ENCODE measurements at places on chromosomes 5 and 9. TPM values are rescaled to one million over a fixed set of nuclear protein-coding genes. Genes with fewer than 3 reads are reported as not detected.

- DNase-seq: no peak
Measured at GRCh38 chr9:29640507-29640906, 2067.2 kb upstream of the C9orf72 start.

- DNase-seq: no peak
Measured at GRCh38 chr9:97852001-97852398, 1.0 kb upstream of the FOXE1 start.

DNA sequence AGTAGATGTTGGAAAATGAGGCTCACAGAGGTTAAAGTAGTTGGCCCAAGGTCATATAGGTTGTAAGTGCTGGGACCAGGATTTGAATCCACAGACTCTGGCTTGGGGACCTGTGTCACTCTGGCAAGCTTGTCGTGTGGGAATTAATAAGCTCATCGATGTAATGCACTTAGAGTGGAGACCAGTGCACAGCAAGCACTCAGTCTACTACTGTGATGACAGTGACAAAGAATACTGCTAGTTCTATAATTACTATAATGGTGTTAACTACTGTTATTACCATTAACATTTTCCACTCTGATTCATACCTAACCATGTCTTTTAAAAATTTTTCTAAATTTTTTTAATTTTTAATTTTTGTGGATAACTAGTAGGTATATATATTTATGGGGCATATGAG is 12.8 kb downstream of the PAM start:
- no peak for DNase-seq

DNA sequence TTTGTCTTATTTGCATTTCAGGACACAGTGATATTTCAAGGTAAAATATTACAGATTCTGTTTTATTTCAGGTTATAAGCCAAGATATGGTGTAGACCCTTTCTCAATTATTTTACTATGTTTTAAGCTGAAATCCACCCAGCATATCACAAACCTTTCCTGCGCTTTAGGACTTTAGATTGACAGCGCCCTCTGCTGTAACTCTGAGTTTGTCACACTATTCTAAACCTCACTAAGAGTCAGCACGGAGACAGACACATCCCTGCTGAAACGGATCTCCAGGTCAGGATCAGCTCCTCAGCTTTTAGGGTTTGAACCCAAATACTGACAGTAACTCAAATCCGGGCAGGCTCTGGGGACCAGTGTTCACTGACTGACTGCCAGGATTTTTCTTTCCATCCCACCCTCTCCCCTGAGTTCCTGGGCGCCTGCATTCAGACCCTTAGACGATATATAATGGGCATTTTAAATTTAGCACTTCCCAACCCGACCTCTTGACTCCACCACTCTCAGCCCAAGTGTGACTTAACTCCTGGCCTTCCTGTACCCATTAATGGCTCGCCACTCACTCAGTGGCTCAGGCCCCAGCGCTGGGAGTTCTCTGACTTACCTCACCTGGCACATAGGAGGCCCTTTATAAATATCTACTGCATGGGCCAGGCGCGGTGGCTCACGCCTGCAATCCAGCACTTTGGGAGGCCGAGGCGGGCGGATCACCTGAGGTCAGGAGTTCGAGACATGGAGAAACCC is 33.5 kb downstream of the TLX3 start:
- no peak for DNase-seq

GRCh38 chr5:17282283-17283120 is 65.1 kb downstream of the BASP1 start:
- no peak for DNase-seq

DNA sequence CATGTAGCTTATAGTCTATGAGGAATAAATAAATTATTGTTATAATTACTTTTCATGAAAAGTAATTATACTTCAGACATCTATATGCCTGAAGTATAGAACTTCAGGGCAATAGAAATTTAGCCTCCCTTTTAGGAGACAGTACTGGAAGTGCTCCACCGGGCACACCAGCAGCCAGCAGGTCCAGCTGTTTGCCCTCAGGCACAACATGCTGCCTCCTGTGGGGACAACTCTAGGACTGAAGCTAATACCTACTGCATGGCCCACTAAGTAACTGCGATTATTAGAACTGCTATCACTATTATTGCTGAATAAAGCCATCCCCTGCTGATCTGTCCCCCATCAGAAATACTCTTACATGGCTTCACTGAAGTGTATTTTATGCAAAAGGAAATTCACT is 329.6 kb downstream of the MED10 start:
- DNase-seq: no peak

DNA sequence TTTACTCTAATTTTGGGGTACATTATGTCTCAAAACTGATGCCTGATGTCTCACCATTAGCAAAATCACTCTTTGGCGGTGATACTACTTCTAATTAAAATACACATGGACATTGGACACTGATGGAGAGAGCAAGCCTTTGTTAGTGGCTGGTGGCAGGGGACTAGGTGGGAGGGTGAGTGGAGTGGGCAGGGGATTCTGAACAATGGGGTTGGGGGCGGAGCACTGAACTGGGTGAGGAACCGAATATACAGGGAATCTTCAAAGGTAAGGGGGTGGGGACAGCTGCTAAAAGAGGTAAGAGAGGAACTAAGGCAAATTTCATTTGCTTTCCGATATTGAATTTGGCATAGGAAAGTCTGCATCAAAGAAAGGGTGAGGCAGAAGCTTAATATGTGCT is 88.8 kb downstream of the CARTPT start:
- DNase-seq: no peak

DNA sequence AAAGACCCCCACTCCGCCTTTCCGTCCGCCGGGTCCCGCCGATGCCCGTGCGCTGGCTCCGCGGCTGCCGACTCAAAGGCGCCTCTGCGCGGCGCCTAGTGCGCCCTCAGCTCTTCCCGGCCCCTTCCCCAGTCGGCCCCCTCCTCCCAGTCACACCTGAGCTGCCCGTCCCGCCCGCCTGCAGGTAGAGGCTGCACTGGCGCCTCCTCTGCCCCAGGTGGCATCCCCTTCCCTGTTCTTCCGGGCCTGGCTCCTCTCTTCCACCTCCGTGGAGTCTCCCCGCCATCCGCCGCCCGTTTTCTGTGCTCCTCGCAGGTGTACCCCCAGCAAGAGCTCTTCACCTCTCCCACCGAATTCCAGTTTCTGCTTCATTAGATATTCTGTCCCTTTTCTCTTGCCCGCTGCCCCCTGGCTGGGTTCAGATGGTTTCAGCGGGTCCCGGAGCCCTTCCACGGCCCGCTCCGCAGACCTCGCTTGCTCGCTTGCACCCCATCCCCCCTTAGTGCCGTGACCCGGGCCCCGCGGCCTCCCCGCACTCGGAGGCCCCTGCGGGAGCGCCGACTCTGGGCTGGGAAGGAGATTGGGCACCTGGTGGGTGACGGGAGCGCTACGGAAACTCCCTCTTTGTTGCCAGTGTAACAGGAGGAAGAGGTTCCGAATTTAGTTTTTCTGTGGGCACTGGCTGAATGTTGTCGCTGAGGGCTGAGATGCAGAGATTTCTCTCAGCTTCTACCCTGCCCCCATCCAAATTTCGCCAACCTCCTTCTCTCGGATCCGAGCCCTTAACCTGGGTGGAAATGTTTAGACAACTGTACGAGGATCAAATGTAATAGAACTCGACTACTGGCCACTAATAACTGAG is 809 bp downstream of the SLC44A1 start:
- DNase-seq: peak; percentile 29

DNA sequence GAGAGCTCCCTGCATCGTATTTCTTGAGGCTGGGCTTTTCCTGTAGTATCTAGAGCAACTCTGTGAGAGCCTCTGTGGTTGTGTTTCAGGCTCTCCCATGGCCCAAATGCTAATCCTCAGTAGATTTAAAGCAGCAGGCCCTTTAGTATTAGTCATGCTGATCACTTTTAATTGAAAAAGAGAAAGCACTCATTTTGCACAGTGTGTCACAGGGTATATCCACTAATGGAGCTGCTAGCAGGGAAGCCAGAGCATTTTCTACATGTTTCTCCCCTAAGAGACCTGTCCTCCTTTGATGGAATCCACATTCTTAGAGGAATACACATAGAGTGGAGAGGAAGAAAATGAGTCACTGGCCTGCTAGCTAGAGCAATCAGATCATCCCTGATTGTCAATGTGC is 348.5 kb downstream of the TMEM232 start:
- DNase-seq: no peak

DNA sequence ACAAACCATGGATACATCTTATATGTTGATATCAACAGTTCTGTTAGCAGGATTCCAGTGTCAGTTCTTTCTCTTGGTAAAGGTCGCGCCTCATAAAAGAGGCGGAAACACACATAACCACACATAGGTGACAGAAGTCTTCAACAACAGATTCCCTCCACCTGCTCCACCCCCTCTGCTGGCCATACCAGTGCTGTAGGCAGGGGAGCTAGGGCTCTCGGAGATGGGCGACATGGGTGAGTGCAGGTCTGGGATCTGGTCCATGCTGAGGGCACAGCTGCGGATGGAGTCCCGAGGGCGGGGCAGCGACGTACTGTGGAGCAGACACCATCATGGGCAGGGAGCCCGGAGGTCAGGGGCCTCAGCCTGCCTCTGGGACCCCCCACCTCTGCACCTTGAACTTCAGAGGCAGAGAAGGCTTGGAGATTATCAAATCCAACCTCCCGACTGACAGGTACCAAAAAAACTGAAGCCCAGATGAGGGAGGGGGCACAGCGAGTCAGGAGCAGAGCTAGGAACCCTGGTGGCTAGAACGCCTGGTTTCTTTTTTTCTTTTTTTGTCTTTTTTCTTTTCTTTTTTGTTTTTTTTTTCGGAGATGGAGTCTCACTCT is 12.0 kb upstream of the TOR2A start:
- no peak for DNase-seq

GRCh38 chr5:154262342-154262741 is 71.8 kb downstream of the GALNT10 start:
- DNase-seq: no peak

DNA sequence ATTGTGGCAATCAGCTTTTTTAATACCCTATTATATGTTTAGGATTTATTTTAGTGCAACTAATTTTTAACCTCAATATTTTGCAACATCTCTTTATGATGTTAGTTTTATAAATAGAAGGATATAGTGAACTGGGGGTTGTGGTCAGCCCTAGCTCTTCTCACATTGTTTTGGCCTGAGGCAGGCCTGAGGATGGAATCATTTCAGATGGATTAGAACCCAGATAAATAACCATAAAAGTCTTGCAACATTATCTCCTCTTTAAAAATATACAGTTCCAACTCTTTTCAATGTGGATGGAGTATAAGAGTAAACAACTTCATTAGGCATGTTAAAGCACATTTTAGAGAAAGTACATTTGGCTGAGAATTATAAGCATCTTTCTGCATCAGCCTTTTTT is 522.7 kb downstream of the NR2F1-AS1 start:
- DNase-seq: no peak

GRCh38 chr5:155936520-155937406 is 390.2 kb upstream of the SGCD start:
- DNase-seq: no peak

- DNase-seq: no peak
Measured at GRCh38 chr5:139566611-139567010, 5.5 kb downstream of the UBE2D2 start.

GRCh38 chr5:93886098-93886806 is 144.9 kb upstream of the POU5F2 start:
- no peak for DNase-seq

- no peak for DNase-seq
Measured at GRCh38 chr5:7852542-7852941, 1.6 kb upstream of the CFAP90 start.

DNA sequence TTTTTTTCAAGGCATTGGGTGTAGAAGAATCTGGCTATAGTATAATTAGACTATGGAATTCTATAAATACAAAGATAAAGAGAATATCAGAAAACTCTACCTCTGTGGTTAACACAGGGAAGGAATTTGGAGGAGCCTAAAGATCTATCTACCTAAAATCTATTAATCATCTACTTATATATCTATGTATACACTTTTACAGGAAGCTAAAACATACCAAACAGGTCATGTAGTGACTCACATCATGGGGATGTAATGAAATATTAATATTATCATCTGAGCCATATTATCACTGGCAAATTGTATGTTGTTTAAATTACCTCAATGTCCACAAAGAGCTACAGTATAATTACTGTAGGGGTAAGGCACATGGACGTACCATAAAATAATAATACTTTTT is 1748.2 kb downstream of the EFNA5 start:
- DNase-seq: no peak

- no peak for DNase-seq
Measured at GRCh38 chr5:72301557-72301956, 18.5 kb downstream of the MRPS27 start.

GRCh38 chr5:111167551-111167950 is 56.6 kb upstream of the CAMK4 start:
- no peak for DNase-seq

DNA sequence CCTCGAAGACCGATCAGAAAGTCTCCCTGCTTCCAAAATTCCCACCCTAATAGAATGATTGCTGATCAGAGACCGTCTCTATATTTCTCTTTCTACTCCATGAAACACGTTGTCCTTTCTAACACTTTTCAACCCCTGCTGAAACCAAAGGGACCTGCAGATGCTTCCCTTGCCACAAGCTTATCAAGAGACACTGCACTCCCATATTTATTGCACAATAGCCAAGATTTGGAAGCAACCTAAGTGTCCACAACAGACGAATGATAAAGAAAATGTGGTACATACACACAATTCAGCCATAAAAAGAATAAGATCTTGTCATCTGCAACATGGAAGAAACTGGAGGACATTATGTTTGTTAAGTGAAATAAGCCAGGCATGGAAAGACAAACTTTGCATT is 125.1 kb downstream of the FOXD1 start:
- no peak for DNase-seq

DNA sequence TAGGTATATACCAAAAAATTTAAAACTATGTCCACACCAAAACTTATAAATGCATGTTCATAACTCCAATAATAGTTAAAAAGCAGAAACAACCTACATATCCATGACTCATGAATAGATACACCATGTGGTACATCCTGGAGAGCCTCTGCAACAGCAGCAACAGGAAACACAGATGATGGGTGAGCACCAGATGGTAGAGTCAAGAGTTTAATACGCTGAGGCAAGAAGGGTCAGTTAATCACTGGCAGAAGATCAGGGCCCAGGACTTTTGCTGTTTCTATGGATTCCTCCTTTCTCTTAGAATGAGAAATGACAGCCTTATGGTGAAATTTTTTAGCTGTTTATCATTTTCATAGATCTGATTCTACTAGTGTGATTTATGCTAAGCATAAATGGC is 351.8 kb upstream of the ADAMTSL1 start:
- no peak for DNase-seq

GRCh38 chr5:150301901-150302300 is 804 bp downstream of the ARSI start:
- no peak for DNase-seq

FBXW5 gene
- 157 TPM for total RNA-seq

FUBP3 gene
- total RNA-seq: 22.6 TPM

GRXCR2 gene
- 1.1 TPM for total RNA-seq

FAM221B gene
- total RNA-seq: not detected

RANBP17 gene
- total RNA-seq: 6.5 TPM

PCDHGB3 gene
- 6.3 TPM for total RNA-seq

CCL28 gene
- total RNA-seq: 0.60 TPM

SLC9A3 gene
- 0.91 TPM for total RNA-seq

SLC1A3 gene
- 144 TPM for total RNA-seq

SAPCD2 gene
- 0.25 TPM for total RNA-seq

CARTPT gene
- not detected for total RNA-seq

RASGRF2 gene
- total RNA-seq: 4.8 TPM

CBY3 gene
- not detected for total RNA-seq

PNPLA7 gene
- 9.0 TPM for total RNA-seq

Measured in left ventricle myocardium inferior (tissue), 1 donor.